Kidney (tissue), 22 donors: ENCODE measurements at places on chromosomes 4 and X. TPM values are rescaled to one million over a fixed set of nuclear protein-coding genes. Genes with fewer than 3 reads are reported as not detected.

DNA sequence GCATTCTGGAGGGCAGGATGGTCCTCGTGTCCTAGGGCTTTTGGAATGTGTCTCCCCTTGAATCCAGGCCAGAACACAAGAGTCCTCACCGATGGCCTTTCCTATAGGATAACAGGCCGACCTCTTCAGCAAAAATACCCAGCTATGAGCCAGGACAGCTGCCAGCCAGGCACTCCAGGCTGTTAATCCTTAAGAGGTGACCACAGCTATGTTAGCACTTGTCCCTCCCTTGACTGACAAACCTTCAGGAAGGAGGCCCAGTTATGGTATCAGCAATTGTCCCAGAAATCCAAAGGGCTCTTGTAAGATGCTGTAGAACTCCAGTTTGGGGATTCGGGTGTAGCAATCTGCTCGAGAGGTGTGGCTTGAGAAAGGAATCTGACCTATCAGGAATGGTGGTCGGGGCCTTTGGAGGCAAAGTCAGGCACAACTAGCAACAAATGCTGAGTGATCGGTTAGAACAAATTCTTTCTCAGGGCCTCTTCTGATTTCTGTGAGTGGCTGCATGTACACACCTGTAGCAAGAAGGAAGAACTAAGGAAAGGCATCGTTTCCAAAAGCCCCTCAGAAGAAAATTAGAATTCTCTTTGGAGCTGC lies 54.6 kb downstream of the PTCHD1 start:
- no peaks in the 10 kb centered on the region for H3K36me3 ChIP-seq
- H3K27ac ChIP-seq, result no peak overlapping the region
- H3K4me3 ChIP-seq, result no peak overlapping the region
- DNase-seq, result no peak

DNA sequence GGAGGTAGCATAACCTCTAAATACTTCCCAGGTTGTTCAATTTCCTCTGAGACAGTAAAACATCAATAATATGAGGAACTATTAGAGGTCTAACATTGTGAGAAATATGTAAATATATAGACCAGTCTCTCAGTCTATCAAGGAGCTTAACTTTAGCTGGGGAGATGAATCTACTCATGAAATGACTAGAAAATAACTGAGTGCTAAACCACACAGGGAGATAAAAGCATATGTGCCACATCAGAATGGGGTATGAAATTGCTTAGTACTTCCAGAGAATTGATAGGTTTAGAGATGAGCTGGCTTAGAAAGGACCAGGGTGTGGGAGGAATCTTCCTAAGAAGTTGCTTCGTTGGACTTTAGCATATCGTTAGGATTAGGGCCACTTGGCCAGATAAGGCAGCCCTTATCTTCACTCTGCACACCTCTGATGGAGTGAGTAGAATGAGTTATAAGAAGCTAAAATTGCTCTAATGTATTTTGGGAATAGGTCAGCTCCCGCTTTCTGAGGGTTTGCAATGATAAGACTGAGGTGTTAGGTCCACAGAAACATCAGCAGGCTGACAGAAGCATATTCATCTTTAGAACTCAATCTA lies 299.2 kb downstream of the UNC5C start:
- H3K4me3 ChIP-seq, result no peak overlapping the region
- no peaks in the 10 kb centered on the region for H3K36me3 ChIP-seq
- H3K27ac ChIP-seq, result no peak overlapping the region
- no peaks in the 10 kb centered on the region for H3K4me1 ChIP-seq
- no peaks in the 10 kb centered on the region for H3K27me3 ChIP-seq
- no peak for DNase-seq

Gene PHOX2B
- total RNA-seq, result not detected

Gene DCAF12L1
- 4.2 TPM for total RNA-seq

Gene ARX
- total RNA-seq, result 0.31 TPM
